Tongue (tissue), 3 donors: ENCODE measurements at places on chromosomes 7 and 10. TPM values are rescaled to one million over a fixed set of nuclear protein-coding genes. Genes with fewer than 3 reads are reported as not detected.

The PLEKHS1 gene
- total RNA-seq, result 1.4 TPM

The FRMD4A gene
- 29.5 TPM for total RNA-seq

The SPDYE2 gene
- not detected for total RNA-seq

The CCDC186 gene
- total RNA-seq, result 41.2 TPM

The ANLN gene
- total RNA-seq, result 26.5 TPM

The CTAGE6 gene
- total RNA-seq, result 0.72 TPM

The NRG3 gene
- total RNA-seq, result 0.31 TPM

The ELFN1 gene
- 4.3 TPM for total RNA-seq

The FOXI2 gene
- not detected for total RNA-seq

The LLCFC1 gene
- total RNA-seq, result not detected

The CRYGN gene
- total RNA-seq, result not detected

The AOAH gene
- total RNA-seq, result 3.4 TPM

The TAS2R41 gene
- total RNA-seq, result 0.31 TPM

The SMKR1 gene
- not detected for total RNA-seq

The EIF5AL1 gene
- 0.10 TPM for total RNA-seq

The CYP2C18 gene
- total RNA-seq, result 8.4 TPM

The FGL2 gene
- total RNA-seq, result 110 TPM

The SP4 gene
- 13.4 TPM for total RNA-seq

The CHRM2 gene
- 1.0 TPM for total RNA-seq

The PYROXD2 gene
- 4.5 TPM for total RNA-seq

The FAM24B gene
- 7.5 TPM for total RNA-seq

The GGCT gene
- total RNA-seq, result 30.3 TPM

The LIPK gene
- total RNA-seq, result 1.1 TPM

The MMP21 gene
- total RNA-seq, result 0.41 TPM

The RRP12 gene
- 18.6 TPM for total RNA-seq

The HSPA12A gene
- 9.3 TPM for total RNA-seq

The LRRC17 gene
- 38.0 TPM for total RNA-seq

The CALN1 gene
- total RNA-seq, result 1.3 TPM

The TNKS2 gene
- 82.0 TPM for total RNA-seq

The ZFYVE27 gene
- total RNA-seq, result 18.1 TPM

The HTR5A gene
- total RNA-seq, result not detected

The POT1 gene
- total RNA-seq, result 53.5 TPM

The HYAL4 gene
- total RNA-seq, result not detected

The ZNF503 gene
- 12.6 TPM for total RNA-seq

The TRDMT1 gene
- 14.4 TPM for total RNA-seq

The SMO gene
- 37.1 TPM for total RNA-seq

The PRLHR gene
- total RNA-seq, result not detected

The NRCAM gene
- total RNA-seq, result 16.2 TPM

The GPER1 gene
- 6.7 TPM for total RNA-seq

The ZNF804B gene
- not detected for total RNA-seq

The EGFR gene
- total RNA-seq, result 58.1 TPM

The ACTL6B gene
- not detected for total RNA-seq

The OR9A2 gene
- 0.41 TPM for total RNA-seq
